Neural crest cell (in vitro differentiated cells): ENCODE measurements at places on chromosomes 6 and 20. TPM values are rescaled to one million over a fixed set of nuclear protein-coding genes. Genes with fewer than 3 reads are reported as not detected.

- no peak for DNase-seq
Measured at GRCh38 chr20:42492290-42492689, 697.4 kb downstream of the PTPRT start.

OR11A1 gene
- total RNA-seq, result not detected in 2 replicates

DNA sequence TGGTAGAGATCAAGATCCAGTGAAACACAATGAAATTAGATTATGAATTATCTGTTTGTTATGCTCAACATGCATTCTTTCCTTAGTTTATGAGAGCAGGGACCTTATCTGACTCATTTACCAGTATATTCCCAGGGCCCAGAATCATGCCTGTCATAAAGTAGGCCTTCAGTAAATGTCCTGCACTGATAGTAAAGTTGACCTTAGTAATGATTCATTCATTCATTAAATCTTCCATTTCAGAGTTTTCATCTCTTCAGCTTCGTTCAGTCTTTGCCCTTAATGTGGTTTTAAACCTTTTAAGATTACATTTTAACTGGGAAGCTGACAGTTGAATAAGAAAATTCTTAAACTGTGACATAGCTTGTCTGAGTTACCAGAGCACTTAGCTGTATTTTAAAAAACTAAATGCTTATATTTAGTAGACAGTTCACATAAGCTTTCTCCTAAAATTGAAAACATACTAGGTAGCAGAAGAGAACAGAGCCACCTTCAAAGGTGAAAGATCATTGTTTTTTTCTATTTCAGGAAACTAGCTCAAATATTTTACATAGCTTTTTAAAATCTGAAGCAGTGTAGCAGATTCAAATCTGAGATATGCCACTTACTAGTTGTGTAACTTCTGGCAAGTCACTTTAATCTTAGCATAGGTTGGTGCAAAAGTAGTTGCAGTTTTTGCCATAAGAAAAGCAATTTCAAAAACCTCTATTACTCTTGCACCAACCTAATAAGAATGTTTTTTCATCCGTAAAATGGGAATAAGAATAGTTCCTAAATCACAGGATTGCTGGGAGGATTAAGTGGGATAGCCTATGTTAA is 41.4 kb downstream of the MCM8 start:
- no peak for DNase-seq

- DNase-seq, result no peak
Measured at GRCh38 chr6:82138075-82138791, 109.3 kb downstream of the IBTK start.

B3GALT4 gene
- 2.0 and 2.8 TPM in 2 replicates for total RNA-seq

TULP1 gene
- total RNA-seq, result not detected in 2 replicates

DNA sequence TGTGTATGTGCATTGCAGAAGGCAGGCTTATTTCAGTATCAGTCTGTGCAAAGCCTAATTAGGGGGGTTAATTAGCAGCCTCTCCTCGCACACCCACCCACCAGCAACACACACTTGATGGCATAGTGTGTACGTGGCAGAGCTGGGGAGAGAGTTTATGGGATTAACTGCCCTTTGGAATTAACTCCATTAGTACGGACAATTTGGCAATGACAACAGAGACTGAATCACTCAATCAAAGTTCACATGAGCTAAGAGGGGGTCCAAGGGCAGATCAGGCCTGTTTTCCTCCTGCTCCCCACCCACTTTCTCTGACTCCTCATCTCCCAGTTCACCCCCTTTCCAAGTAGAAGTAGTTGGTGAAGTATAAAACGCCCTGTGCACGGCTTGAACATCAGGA is 69.5 kb downstream of the LRFN2 start:
- DNase-seq, result no peak

- no peak for DNase-seq
Measured at GRCh38 chr6:168920289-168920688, 333.4 kb downstream of the THBS2 start.

- no peak for DNase-seq
Measured at GRCh38 chr6:108566406-108566805, 5.7 kb downstream of the FOXO3 start.

- no peak for DNase-seq
Measured at GRCh38 chr6:19303383-19303782, 533.8 kb upstream of the ID4 start.
